Aorta (tissue), 5 donors: ENCODE measurements at places on chromosomes 11 and 22. TPM values are rescaled to one million over a fixed set of nuclear protein-coding genes. Genes with fewer than 3 reads are reported as not detected.

Gene KRTAP5-11
- total RNA-seq: not detected

Gene TMEM191C
- total RNA-seq: 1.4 TPM

Gene LRRC56
- 1.0 TPM for total RNA-seq

DNA sequence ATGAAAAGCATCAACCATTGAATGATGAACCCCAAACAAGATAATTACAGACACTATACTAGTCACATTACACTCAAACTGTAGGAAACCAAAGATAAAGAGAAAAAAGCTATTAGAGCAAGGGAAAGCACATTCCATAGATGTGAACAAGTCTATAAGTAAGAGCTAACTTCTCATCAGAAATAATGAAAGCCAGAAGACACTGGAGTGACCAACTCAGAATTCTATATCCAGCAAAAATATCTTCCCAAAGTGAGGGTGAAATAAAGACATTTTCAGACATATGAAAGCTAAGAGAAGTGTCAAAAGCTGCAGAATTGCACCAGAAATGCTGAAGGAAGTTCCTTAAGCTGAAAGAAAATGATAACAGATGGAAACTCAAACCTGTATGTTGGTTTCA lies 17.3 kb downstream of the FCHSD2 start:
- H3K27ac ChIP-seq: no peak overlapping the region
- H3K4me1 ChIP-seq: peaks cover 4% of the 10 kb centered on the region

DNA sequence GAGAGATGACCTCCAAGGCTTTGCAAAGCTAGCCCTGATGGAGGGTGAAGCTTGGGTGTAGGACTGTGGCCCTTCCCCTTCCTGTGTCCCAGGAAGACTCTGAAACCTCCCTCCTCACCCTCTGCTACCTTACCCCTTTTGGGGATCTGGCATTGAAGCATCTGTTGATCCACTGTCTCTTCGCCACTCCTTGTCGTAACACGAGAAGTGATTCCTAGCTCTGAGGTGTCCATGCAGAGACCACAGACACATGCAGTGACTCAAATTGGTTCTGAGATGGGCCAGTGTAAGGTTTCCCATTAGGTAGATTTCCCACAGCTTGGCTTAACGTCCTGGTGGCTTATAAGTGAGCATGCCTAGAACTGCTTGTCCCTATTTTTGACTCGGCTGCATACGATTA lies 101.4 kb downstream of the ZBTB16 start:
- peak overlapping the region; percentile 94 for H3K27ac ChIP-seq
- DNase-seq: no peak
- peaks cover 21% of the 10 kb centered on the region for H3K4me1 ChIP-seq
- no peak overlapping the region for H3K4me3 ChIP-seq

DNA sequence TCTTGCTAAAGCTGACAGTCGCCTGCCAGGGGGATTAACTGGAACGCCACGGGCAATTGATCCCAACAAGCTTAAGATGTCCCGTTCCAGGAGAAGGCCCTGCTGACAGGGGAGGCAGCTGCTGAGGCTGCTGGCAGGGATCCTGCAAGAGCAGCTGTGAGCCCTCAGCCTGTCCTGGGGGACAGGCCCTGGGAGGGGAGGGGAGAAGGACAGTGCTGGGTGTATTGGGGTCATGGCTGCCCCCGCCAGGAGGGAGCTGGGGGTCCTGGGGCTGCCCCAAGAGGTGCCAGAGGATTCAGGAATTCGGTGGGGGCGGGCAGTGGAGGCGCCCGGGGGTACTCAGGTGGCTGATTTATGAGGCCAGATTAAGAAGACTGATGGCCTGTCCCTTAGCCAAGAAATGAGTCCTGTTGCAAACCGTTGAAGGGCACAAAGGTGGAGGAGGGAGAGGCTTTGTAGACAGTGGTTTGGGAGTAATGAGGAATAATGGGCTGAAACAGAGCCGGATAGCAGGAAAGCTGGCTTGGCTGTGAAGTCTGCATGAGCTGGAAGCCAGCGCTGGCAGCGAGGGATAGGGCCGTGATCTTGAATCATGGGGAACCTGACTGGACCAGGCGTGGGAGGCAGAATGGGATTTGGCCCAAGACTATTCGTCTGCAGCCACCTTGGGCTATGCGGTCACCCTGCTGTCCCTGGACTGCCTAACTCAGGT lies 133.5 kb downstream of the CACNA1I start:
- DNase-seq: no peak
- no peaks in the 10 kb centered on the region for H3K36me3 ChIP-seq
- no peak overlapping the region for H3K4me3 ChIP-seq

GRCh38 chr22:21907638-21908522 lies 40.4 kb upstream of the MAPK1 start:
- DNase-seq: no peak
- H3K36me3 ChIP-seq: no peaks in the 10 kb centered on the region
- H3K27me3 ChIP-seq: no peaks in the 10 kb centered on the region

DNA sequence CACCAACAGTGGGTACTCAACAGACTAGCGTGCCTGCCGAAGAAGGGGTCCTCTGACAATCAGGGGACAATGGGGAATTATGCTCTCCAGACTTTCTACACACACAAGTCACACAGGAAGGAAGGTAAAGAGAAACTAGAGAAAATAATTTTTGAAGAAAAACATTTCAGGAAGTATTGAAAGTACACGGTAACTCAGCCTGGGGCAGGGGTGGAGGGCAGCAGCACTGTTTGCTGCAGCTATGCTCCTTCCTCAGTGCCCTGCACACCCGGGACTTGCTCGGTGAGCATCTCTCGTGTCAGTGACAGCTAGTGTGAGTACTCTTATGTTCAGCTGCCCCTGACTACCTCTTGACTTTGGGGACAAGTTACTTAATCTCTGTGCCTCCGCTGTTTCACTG lies 18.0 kb upstream of the APOA1 start:
- peak; percentile 56 for DNase-seq
- peaks cover 6% of the 10 kb centered on the region for H3K36me3 ChIP-seq
- H3K4me3 ChIP-seq: no peak overlapping the region
- H3K27me3 ChIP-seq: no peaks in the 10 kb centered on the region
- H3K27ac ChIP-seq: no peak overlapping the region
- H3K4me1 ChIP-seq: no peaks in the 10 kb centered on the region

DNA sequence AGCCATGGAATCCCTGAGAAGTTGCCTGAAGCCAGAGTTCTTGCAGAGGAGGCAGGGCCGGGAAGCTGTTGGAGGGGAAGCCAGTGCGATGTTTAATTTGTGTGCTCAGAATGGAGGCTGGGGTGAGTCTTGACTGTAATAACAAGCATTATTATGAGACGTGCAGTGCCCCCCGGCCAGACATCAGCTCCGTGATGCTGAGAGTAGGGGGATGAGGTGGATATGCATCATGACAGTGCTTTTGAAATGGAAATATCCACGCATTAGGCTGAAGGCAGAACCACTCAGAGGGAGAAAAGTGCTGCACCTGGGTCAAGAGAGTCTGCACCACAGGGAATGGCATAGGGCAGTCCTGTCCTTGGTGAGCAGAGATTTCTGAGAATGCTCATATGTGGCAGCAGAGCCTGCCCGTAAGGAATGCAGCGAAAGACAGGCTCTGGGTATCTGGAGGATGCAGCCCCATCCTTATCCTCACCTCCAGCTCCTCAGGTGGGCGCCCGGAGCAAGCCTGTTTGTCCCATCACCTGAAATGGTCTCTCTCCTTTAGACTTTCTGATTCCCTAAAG lies 37.6 kb upstream of the SEZ6L start:
- H3K4me1 ChIP-seq: no peaks in the 10 kb centered on the region
- no peak overlapping the region for H3K27ac ChIP-seq

DNA sequence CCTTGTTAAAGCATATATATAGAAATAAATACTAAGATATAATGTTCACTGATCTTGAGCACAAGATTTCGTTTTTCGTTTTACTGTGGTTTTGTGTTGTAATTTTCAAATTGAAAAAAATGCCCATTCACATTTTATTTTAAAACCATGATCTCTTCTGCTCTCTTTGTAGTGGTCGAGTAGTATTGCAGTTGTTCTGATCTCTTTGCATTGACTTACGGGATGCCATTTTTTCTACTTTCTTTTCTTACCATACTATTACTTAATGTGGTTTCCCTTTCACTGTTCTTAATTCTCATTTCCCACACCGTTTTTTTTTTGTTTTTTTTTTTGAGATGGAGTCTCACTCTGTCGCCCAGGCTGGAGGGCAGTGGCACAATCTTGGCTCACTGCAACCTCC lies 289.6 kb downstream of the DYNC2H1 start:
- DNase-seq: no peak
- no peaks in the 10 kb centered on the region for H3K4me1 ChIP-seq
- H3K4me3 ChIP-seq: no peak overlapping the region
- H3K27ac ChIP-seq: no peak overlapping the region
- H3K27me3 ChIP-seq: no peaks in the 10 kb centered on the region

DNA sequence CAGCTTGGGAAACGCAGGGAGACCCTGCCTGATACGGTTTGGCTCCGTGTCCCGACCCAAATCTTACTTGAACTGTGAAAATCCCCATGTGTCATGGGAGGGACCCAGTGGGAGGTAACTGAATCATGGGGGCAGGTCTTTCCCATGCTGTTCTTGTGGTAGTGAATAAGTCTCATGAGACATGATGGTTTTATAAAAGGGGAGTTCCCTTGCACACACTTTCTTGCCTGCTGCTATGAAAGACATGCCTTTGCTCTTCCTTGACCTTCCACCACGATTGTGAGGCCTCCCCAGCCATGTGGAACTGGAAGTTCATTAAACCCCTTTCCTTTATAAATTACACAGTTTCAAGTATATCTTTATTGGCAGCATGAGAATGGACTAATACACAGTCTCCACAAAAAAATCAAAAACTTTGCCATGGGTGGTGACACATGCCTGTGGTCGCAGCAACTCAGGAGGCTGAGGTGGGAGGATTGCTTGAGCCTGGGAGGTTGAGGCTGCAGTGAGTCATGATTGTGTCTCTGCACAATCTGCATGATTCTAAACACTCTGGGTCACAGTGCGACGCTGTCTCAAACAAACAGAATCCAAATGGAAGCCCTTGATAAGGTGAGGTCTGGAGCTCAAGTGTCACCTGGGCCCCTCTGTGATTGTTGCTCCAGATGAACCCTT lies 34.9 kb downstream of the SYN3 start:
- no peak overlapping the region for H3K27ac ChIP-seq
- no peak overlapping the region for H3K4me3 ChIP-seq
- H3K4me1 ChIP-seq: no peaks in the 10 kb centered on the region
- peaks cover 2% of the 10 kb centered on the region for H3K27me3 ChIP-seq

- peak; percentile 90 for DNase-seq
- H3K4me1 ChIP-seq: no peaks in the 10 kb centered on the region
- peak within 1 kb of the TSS; percentile 39 for H3K4me3 ChIP-seq
- peak within 1 kb of the TSS; percentile 39 for H3K27ac ChIP-seq
Observed at GRCh38 chr11:67056267-67057204, at the start of gene RHOD. Gene RHOD, plus strand, starts transcription at chr11:67056847. Its CDS starts 56 bp downstream, at chr11:67056903.

- H3K36me3 ChIP-seq: no peaks in the 10 kb centered on the region
- no peak for DNase-seq
- H3K4me1 ChIP-seq: peaks cover 3% of the 10 kb centered on the region
- H3K27me3 ChIP-seq: no peaks in the 10 kb centered on the region
- peak overlapping the region; percentile 93 for H3K4me3 ChIP-seq
- H3K27ac ChIP-seq: no peak overlapping the region
Observed at GRCh38 chr11:57763568-57763967, 2.0 kb downstream of the CTNND1 start.

- no peak overlapping the region for H3K4me3 ChIP-seq
- H3K4me1 ChIP-seq: peaks cover 2% of the 10 kb centered on the region
- no peaks in the 10 kb centered on the region for H3K36me3 ChIP-seq
- no peaks in the 10 kb centered on the region for H3K27me3 ChIP-seq
Observed at GRCh38 chr22:33909075-33909458, 11.2 kb downstream of the LARGE1 start.

GRCh38 chr11:106197438-106197837 lies 120.0 kb downstream of the AASDHPPT start:
- H3K4me3 ChIP-seq: no peak overlapping the region
- no peaks in the 10 kb centered on the region for H3K27me3 ChIP-seq
- no peaks in the 10 kb centered on the region for H3K36me3 ChIP-seq

DNA sequence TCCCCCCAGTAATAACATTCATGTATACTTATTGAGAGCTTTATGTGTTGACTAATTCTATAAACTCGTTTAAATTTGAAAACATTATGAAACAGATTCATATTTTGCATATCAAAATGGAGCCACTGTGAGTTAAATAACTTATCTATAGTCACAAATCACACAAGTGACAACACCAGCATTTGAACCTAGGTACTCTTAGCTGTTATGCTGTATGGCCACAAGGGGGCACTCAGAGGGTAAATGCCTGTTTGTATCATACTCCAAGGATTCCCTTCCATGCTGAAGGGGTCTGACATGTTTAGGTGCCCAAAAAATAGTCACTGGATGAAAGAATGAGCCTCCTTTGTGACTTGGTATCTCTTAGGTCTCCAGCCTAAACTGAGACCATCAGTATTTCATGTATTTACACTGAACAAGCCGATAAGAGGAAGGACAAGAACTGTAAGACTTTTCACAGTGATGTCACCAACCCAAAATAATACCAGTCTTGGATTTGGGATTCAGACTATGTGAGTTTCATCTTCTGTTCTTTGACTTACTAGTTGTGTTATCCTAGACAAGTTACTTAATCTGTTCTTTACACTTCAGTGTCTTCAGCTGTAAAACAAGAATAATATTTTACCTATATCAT lies 12.2 kb upstream of the OR52D1 start:
- no peaks in the 10 kb centered on the region for H3K27me3 ChIP-seq
- no peaks in the 10 kb centered on the region for H3K36me3 ChIP-seq
- DNase-seq: no peak
- no peak overlapping the region for H3K27ac ChIP-seq
- H3K4me1 ChIP-seq: no peaks in the 10 kb centered on the region
- no peak overlapping the region for H3K4me3 ChIP-seq

GRCh38 chr11:110524238-110524637 lies 94.5 kb downstream of the FDX1 start:
- H3K36me3 ChIP-seq: no peaks in the 10 kb centered on the region
- no peak for DNase-seq
- no peaks in the 10 kb centered on the region for H3K27me3 ChIP-seq
- no peak overlapping the region for H3K27ac ChIP-seq

DNA sequence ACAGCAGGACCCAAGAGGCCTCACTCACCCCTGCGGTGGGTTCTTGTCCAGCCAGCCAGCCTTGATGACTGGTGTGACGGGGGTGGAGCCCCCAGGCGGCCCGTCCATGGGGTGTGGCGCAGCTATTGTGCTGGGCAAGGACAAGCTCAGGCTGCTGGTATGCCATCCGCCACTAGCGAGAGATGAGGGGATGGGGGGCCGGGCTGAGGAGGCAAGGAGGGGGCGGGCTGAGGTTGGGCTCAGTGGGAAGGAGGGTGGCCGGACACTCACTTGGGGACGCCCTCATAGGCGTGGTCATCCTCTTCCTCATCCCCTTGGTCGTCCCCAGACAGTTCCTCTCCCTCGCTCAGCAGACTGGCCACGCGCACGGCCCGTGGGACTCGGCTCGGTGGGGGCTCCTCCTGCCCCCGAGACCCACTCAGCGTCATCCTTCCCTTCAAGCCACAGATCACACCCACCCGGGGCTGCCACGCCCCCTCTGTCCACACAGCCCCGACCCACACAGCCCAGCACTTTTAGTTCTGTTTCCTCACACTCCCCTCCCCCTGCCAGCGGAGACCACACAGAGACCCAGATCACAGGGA lies 38.0 kb upstream of the PDE2A start:
- H3K4me3 ChIP-seq: no peak overlapping the region
- no peak overlapping the region for H3K27ac ChIP-seq
- H3K36me3 ChIP-seq: peaks cover 2% of the 10 kb centered on the region
- H3K27me3 ChIP-seq: no peaks in the 10 kb centered on the region
- DNase-seq: peak; percentile 92
